Central memory CD4-positive, alpha-beta T cell (primary cell): ENCODE measurements at places on chromosomes 12 and 14.

DNA sequence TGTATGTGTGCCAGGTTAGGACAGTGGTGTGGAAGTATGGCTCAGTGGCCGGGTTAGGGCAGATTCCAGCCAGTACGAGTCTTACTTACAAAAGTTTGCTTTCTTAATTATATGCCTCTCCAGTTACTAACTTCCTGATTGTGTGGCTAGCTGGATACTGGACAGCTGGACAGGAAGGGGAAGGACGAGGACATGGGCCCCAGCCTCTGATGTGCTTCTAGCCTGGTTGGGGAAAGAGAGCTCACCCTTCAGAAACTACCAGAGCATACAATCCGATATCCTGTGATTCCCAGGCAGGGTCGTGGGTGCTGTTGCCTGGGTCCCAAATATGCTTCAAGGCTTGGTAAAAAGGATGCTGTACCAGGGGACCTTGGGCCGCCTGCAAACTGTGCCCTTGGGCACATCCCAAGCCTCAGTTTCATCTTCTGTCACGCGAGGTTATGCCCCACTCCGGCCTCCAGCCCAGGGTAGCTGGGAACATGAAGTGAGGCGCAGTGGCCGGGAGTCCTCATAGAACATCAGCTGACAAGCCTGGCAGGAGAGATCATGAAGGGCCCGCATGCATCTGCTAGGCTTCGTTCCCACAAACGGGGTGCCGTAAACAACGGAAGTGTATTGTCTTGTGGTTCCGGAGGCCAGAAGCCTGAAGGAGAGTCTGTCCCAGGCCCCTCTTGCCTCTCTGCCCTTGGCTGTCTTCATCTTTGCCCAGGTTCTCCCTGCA, 23.2 kb upstream of the RIN3 start:
- DNase-seq: no peak

GRCh38 chr12:124856132-124856841, 7.4 kb downstream of the SCARB1 start:
- no peak for DNase-seq

DNA sequence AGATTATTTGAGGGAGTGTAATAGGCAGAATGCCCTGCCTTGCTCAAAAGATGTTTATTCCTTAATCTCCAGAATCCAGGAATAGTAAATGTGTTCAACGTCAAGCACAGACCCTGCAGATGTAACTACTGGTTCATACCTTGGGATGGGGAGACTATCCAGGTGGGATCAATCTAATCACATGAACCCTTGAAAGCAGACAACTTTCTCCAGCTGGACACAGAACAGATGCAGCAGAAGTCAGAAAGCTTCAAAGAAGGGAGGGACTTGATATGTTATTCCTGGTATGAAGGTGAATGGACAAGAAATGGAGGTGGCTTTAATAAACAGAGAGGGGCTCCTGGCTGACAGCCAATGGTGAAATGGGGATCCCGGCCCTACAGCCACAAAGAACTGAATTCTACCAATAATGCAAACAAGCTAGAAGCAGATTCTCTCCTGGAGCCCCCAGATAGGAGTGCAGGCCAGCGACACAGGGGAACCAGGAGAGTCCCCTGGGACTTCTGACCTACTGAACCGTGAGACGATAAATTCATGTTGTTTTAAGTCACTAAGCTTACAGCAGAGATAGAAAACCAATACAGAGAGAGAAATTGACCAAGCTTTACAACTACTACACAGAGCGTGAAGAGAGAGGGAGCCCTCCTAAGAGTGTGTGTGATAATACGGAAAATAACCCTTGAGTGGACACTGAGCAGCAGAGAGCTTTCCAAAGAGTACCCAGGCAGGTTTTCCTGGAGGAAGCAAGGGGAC, 133.5 kb upstream of the TMEM132C start:
- no peak for DNase-seq

GRCh38 chr12:52354200-52354599, 13.1 kb downstream of the KRT85 start:
- no peak for DNase-seq

DNA sequence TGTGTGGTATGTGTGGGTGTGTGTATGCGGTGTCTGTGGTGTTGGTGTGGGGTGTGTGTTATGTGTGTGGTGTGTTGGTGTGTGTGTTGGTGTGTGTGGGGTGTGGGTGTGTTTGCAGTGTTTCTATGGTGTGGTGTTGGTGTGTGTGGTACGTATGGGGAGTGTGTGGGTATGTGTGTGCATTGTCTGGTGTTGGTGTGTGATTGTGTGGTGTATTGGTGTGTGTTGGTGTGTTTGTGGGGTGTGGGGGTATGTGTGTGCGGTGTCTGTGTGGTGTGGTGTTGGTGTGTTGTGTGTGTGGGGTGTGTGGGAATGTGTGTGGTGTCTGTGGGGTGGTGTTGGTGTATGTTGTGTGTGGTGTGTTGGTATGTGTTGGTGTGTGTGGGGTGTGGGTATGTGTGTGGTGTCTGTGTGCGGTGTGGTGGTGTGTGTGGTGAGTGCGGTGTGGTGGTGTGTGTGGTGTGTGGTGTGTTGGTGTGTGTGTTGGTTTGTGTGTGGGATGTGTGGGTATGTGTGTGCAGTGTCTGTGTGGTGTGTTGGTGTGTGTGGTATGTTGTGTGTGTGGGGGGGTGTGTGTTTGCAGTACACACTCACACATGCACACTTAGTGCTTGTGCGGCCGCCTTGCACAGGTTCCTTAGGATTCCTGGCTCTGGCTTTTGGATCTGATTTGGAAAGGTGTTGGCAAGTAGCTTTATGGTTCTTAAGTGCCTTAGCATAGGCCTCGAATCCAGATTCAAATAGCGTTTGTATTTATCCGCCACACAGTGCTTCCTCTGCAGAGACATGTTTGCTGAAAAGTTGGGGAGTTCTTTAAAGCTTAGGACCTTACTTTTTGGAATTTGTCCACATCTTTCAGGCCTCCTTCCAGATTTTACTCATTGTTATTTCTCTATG, 16.4 kb downstream of the MLXIP start:
- no peak for DNase-seq

DNA sequence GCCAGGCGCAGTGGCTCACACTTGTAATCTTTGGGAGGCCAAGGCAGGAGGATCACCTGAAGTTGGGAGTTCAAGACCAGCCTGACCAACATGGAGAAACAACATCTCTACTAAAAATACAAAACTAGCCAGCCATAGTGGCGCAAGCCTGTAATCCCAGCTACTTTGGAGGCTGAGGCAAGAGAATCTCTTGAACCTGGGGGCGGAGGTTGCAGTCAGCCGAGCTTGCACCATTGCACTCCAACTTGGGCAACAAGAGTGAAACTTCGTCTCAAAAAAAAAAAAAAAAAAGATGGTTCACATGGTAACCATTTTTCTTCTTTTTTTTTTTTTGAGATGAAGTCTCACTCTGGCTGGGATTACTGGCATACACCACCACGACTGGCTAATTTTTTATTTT, 35.3 kb downstream of the SLC2A14 start:
- DNase-seq: no peak

DNA sequence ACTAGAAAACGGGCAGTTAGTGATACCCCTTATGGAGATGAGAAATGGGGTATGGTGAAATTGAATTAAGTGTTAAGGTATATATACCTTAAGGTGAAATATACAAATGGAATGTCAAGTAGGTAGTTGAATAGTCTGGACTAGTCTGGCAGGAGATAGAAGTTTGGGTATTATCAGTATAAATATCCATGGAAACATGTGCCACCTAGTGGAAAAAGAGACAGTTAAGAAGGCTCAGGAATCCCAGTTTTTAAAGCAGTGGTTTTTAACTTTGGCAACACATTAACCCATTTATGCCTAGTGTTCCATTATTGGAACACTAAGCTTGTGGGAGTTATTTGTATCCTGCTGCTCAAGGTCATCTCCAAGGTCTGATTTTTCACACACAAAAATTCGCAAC, 38.6 kb upstream of the TPH2 start:
- no peak for DNase-seq

DNA sequence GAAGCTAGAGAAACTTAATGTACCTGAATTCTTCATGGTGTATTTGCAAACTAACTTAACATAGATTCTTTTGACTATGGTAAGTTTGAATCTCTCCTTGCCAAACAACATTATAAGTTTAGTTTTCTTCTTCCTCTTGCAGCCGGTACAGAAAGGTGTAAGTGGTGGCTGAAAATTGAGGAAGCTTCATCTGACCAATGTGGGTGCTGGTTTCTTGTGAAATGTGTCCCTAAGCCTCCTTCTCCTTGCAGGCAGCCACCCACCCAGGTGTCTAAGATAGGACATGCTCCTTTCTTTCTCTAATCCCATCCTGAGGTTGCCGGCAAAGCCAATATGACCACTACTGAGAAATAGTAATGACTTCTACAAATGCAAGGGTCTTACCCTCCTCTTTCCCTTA, 20.6 kb downstream of the GSG1 start:
- no peak for DNase-seq

DNA sequence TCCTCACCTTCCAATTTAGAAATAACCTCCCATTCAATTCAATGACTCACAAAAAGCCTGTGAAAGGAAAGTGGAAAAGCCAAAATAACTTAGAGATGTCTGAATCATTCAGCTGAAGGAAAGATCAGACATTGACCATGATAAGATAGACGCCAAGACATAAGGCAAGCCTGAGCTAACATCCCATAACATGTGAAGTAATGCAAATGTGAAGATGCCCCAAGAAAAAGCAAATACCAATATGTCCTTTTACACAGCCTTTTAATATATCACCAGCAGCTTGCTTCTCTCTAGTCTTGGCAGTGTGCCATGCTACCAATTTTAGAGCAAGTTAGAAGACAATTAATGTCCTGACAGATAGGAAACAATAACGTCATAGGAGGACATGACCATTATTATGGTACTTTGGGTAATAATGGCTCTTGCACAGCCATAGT, 2.4 kb upstream of the NUMB start:
- DNase-seq: no peak

DNA sequence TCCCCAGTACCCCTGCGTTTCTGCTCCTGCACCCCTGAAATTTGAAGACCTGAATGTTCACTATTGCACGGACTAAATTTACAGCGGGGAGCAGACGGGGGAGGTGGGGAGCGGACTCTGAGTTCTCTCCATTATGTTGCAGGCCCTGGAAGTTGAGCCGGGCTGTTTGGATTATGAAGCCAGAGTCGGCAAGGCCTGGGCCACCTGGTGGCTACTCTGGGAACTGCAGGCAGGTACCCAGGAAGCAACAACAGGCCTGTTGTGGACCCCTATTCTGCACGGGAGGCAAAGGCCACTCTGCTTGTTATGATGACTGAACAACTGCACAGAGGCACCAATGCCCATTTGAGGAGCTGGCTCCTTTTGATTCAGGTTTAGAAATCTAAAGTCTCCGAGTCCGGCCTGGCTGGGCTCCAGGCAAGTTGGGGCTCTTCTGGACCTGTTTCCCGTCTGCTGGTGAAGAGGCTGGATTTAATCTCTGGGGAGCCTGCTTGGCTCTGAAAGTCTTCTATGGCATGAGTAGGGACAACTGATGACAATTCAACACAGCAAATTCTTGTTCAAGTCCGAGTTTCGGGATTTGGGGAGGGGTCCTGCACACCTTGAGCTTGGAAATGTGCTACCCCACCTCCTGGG, 34.1 kb upstream of the FAM181A start:
- DNase-seq: peak; percentile 37

- no peak for DNase-seq
These were observed 1109.2 kb downstream of the FLRT2 start for GRCh38 chr14:86639146-86639545.

GRCh38 chr12:13144266-13144828, 40.9 kb upstream of the GSG1 start:
- DNase-seq: no peak

DNA sequence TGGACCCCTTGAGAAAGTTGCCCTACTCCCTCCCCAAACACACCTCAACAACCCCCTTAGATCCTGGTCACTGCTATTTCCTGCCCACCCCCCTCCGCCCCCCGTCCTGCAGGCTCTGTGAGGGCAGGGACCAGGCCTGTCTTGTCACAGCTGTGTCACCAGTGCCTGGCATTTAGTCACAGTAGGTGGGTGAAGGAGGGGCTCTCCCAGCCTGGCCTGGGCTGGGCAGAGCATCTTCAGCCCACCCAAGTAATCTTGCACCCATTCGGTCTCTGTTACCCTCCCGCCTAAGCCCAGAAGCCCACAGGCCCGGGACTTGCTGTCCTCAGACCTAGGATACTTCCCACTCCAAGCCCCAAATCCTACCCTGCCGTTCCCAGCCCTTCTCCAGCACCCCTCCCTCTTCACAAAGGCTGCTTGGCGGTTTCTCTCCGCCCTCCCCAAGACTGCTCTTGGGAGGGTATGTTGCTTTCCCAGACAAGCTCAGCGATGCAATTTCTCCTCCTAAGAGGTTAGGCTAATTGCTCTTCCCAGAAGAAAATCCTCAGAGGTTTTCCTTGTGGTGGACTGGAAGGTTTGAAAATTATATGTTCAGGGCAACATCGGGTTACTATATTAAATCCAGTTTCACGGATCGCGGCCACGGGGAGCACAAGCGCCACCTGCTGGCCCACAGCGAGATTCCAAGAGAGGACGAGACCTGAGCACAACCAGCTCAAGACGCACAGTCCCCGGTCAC, 50.8 kb upstream of the ZFP36L1 start:
- peak; percentile 55 for DNase-seq

GRCh38 chr14:76550534-76550933, 174.6 kb downstream of the ESRRB start:
- no peak for DNase-seq

DNA sequence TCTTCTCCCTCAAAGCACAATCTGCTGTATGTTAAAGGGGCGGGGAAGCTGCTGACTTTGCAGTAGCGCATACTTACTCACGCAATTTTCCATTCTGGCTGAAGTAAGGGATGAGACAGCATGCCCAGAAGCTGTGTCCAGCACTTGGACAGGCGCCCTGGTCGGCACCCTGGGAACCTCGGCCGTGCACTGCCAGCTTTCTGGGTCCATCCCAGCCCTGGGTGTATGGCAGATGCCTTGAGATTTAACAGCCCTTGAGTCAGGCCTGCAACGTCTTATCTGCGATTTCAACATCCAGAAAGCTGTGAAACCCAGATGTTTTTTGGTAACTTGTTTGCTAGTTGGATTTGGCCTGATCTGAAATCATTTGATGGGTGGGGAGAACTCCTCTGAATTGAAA, 16.1 kb downstream of the EML1 start:
- DNase-seq: no peak

- DNase-seq: no peak
These were observed 2.6 kb downstream of the PCK2 start for GRCh38 chr14:24096545-24097181.

DNA sequence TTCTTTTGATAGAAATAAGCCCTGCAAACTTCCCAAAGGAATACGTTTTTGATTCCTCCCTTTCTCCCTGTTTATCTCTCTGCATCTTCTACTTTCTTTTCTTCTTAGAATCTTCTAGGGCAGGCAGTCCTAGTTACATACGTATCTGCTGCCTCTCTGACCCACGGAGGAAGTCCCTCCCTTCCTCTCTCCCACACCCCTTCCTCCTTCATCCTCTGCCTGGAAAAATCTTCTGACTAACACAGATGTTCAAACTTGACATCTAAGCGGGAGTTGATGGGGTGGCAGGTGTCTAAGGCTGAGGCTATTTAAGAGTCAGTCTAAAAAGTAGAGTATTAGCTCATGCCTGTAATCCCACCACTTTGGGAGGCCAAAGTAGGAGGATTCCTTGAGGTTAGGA, 88.6 kb downstream of the MAP1LC3B2 start:
- no peak for DNase-seq
